ENCODE measurements at places on chromosomes 3 and 15.

DNA sequence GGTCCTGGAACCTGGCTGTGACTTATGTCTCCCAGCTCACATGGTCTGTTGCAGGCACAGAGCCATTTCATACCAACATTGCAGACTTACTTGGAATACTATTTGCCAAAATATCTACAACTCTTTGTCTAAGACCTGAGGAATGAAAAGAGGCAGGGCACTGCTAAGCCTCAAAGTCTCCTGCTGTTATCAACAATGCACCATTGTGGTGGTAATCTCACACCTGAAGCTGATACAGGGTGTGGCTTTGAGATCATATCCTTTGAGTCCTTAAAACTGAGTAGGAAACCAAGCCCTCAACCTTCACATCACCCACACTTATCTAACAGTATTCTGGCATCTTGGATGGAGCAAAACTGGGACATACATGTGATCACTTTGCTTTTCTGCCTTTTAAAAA is 782.0 kb downstream of the EPHA3 start:
- DNase-seq, result no peak

DNA sequence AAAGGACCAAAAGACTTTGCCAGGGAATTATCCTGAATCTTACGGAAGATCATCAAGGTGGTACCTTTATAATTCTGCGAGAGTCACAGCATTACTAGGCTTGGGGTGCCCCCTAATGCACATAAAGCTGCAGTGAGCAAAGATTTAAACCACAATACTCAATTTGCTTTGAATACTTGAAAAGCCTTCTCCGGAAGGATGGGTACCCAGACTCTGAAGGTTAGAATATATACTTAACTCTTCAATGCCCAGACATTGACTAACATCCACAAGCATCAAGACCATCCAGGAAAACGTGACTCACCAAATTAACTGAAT is 117.8 kb upstream of the KCNH8 start:
- no peak for DNase-seq

DNA sequence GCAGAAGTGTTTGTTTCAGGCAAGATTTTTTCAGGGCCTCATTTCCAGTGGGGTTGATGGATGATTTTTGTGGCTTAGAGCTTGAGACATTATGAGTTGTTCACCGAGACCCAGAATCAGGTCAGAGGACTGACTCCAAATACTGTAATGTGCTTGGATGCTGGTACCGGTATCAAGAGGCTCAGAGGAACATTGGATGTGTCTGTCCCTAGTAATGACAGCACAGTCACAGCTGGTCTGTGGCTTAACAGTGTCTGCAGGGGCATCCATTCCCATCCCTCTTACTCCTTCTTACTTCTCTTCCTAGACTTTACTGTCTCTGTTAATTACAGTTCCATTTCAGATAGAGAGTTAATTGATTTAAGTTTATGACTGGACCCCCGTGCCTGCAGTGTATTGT is 107.8 kb downstream of the PTPRG start:
- no peak for DNase-seq

DNA sequence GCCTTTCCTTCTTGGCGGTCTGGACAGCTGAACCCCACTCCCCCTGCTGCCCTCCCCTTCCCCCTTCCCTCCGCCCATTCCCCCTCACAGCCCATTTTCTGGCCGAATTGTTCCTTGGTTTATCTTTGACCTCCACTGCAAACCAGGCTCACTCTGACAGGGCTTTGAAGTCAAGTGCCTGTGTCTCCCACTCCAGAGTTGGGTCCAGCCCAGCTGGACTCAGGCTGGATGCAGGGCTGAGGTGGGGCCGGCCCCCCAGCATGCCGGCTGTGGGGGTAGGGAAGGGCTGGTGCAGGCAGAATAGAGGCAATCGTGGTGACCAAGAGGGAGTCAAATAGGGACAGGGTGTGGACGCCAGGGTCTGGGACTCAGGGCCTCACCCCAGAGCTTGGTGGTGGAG is 57.0 kb upstream of the MRPS22 start:
- DNase-seq, result no peak

DNA sequence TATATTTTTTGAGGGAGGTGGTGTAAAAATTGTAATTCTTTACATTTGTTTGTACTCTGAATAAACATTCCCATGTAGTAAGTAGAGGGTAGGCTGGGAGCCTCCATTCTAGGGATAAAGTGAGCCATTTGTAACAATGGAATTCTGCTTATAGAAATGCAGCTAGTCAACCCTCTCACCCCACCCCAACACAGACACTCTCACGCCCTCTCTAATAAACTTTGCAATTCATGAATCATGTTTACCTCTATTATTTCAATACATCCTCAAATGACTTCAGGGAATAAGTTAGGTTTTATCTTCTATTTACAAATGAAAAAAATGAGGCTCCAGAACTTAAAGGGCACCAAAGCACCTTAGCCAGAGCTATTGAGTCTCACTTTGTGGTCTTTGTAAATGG is 56.5 kb upstream of the PDZRN3 start:
- DNase-seq, result no peak

GRCh38 chr3:185316740-185317412 is 46.1 kb upstream of the MAP3K13 start:
- DNase-seq, result no peak

DNA sequence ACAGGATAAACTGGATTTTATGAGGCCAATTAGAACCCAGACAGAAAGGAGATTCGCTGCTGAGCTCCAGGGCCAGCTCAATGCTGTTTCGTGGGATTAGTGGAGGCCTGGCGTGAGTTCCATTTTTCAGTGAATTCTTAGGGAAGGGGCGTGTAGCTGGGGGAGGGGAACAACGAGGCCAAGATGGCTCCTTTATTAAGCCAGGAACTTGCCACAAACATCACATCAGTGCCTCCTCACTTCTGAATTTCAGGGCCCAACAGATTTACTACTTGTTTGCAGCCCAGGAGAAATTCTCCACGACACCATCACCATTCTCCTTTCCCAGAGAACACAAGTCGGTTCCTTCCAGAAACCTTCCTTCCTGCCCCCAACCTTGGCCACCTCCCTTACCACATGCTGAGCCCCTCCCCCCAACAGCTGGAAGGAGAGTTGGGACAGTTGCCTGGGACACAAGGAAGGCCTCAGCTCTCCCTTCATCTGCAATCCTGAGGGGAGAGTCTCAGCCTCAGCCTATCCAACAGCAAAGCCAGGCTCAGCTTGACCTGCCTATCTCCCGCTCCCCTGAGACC is 5.8 kb downstream of the IGDCC4 start:
- DNase-seq, result no peak

DNA sequence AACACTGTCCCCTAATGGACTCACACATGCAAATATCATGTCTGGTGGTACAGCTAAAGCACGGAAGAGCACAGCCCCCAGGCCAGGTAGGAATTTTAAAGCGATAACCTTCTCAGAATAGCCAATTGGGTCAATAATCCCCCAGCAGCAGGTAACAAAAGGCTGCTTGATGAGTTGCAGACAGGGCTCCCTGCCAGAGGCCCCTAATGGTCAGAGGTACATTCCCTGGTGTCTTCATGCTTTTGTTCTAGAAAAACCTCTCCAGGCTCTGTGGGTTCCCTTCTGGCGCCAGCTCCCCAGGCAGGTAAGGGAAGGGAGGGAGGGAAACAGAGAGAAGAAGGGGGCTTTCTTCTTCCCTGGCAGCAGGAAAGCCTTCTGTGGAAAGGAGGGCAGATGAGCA is 43.4 kb upstream of the PRTG start:
- DNase-seq, result no peak

DNA sequence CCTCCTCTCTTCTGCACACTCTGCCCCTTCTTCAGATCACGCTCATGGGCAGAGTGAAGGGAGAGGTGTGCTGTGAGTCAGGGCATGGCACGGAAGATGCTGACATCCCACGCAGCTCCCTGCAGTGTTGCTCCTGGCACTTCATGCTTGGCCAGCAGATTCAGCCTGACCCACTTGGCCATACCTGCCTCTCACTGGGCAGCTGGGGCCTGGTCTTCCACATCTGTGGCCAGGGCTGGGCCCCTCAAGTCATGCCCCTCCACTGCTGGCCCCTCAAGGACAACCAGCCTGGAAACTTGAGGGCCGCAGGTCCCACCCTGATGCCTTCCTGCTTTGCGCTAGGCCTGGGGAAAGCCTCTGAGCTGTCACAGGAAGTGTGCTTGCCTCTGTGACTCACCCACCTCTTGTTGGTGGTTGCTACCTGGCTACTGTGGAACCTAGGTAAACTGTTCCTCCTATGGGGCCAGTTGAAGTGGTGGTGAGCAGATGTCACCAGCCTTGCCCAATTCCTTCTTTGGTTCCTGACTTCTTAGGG is 48.7 kb downstream of the BSN start:
- no peak for DNase-seq

DNA sequence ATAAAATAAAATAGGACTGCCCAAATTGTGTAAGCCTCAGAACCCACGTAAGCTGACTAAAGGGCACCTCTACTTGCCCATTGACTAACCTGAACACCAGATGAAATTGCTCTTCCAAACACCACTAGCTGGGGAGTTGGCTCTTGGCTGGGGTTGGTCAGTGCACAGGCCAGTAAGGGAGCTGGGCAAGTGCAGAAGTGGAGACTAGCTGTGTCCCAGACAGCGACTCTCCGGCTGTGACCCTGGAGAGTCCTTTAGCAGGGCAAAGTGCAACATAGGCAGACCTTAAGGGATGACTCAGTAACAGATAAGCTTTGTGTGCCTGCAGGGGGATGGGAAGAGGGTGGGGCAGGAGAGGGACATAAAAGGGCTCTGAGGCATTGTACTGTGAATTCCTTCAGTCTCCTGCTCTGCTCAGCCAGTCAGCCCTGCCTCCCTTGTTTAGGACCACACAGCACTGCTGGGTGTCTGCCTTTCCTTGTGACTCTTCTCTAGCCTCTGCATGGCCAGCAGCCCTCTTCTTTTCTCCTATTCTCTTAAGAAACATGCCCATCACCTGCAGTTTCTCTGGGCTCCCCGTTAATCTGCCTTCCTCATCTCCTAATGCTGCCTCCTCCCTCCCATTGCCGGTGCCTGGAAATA is 13.2 kb downstream of the NR1I2 start:
- DNase-seq, result no peak

DNA sequence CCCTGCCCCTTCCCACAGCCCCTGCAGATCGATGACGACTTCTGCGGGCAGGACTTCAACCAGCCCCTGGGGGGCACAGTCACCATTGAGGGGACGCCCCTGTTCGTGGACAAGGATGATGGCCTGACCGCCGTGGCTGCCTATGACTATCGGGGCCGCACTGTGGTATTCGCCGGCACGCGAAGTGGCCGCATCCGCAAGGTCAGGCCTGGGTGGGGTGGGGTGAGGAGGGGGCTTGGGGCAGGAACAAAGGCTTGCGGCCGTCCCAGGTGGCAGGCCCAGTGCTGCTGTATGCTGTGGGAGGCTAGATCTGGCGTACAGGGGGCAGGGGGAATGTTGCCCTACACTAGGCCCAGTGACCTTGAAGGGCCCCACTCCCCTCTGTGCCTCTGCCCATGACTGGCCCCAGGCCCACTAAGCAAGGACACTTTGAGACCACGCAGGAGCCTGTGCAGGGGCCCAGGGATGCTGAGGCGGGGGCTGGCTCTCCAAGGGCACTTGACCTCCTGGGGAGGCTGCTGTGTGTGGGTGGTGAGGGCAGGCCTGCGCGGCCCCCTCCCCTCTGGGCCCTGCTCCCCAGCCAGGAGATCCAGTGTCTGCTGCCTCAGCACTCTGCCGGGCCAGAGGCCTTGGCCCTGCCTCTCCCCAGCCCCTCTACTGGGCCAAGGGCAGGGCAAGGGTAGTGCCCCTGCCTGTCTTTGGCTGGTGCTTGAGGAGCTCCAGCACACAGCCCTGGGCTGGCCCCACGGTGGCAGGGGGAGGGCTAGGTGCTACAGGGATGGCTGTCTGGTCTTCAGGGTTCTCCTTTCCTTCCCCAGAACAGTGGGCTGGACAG is 8.7 kb downstream of the PLXNA1 start:
- no peak for DNase-seq

GRCh38 chr3:144763878-144764454 is 792.3 kb downstream of the DIPK2A start:
- DNase-seq, result no peak

- DNase-seq, result no peak
Measured at GRCh38 chr3:70742081-70742480, 429.6 kb upstream of the MDFIC2 start.

GRCh38 chr3:102102394-102102793 is 253.1 kb downstream of the NFKBIZ start:
- no peak for DNase-seq

- no peak for DNase-seq
Measured at GRCh38 chr3:87727783-87728182, 331.0 kb downstream of the CGGBP1 start.

DNA sequence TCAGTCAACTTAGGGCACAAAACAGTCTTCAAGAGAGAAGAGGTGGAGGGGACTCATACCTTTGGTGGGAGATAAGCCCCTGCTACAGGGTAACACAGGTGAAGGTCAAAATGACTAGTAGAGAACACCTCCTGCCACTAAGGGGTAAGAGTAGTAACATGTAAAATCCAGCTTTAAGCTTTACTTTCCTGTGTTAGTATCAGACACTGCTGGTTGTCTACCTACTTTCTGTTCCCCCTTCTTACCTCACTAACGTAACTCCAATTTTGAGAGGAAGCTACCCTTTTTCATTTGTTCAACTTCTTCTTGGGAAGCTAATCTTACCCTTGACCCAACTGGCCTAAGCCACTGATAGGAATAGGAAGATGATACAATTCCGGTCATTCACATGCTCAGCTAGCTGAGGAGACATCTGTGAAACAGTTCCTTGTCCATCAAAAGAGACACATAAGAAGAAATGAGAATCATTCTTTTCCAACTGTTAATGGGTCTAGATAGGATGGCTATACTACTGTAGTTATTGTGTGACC is 826.8 kb upstream of the CFAP20DC start:
- no peak for DNase-seq

- DNase-seq, result no peak
Measured at GRCh38 chr3:38038447-38038911, 529 bp upstream of the DLEC1 start.

DNA sequence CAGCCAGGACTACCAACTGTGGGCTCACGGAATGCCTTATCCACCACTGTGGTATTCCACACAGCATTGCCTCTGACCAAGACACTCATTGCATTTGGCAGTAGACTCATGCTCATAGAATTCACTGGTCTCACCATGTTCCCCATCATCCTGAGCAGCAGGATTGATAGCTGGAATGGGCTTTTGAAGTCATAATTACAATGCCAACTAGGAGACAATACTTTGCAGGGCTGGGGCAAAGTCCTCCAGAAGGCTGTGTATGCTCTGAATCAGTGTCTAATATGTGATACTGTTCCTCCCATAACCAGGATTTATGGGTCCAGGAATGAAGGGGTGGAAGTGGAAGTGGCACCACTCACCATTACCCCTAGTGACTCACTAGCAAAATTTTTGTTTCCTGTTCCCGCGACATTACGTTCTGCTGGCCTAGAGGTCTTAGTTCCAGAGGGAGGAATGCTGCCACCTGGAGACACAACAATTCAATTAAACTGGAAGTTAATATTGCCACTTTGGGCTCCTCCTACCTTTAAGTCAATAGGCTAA is 58.6 kb upstream of the CCDC80 start:
- DNase-seq, result no peak

GRCh38 chr3:33980252-33980651 is 181.8 kb downstream of the PDCD6IP start:
- DNase-seq, result no peak

GRCh38 chr3:133859381-133860234 is 36.1 kb downstream of the RAB6B start:
- no peak for DNase-seq

GRCh38 chr3:156497326-156497725 is 57.6 kb downstream of the SSR3 start:
- no peak for DNase-seq

- no peak for DNase-seq
Measured at GRCh38 chr3:115470254-115470653, 153.1 kb upstream of the GAP43 start.

GRCh38 chr3:174330303-174330702 is 528.8 kb upstream of the NAALADL2 start:
- no peak for DNase-seq
